ENCODE measurements at places on chromosomes 5 and 9.

GRCh38 chr5:38529955-38530646 is 26.3 kb downstream of the LIFR start:
- H3K27ac ChIP-seq, result no peak overlapping the region
- peaks cover 38% of the 10 kb centered on the region for H3K27me3 ChIP-seq
- no peaks in the 10 kb centered on the region for H3K36me3 ChIP-seq
- no peaks in the 10 kb centered on the region for H3K4me1 ChIP-seq
- H3K4me3 ChIP-seq, result no peak overlapping the region
- no peak for DNase-seq

DNA sequence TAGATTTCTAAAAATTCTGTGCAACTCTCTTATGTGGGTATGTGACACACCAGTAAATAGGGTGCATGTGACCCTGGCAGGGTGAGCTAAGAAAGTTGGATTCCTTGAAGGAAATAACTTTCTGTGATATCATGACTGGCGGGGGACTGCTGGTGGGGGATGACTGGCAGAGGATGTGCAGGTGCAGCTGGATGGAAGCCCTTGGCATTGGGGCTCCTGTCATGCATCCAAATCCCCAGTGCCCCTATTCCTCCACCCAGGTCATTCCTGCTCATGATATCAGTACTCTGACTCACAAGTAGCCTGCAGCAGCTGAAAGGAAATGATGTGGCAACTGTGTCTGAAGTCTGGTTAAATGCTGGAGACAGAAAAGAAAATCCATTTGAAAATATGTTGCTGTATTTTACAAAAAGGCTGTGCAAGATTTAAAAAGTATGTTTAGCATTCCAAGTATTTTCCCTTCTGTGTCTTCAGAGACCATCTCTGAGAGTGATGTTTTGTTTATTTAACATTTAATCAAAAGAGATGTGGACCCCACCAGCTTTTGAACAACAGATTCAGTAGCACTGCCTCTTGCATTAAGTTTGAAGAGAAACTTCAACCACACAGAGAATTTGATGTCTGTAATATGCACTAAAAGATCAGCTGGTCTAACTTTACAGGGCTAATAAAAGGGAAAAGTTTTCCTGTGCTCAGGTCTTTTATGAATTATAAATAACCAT is 17.9 kb upstream of the ZSWIM6 start:
- no peak overlapping the region for H3K4me3 ChIP-seq
- no peaks in the 10 kb centered on the region for H3K36me3 ChIP-seq
- no peak overlapping the region for H3K27ac ChIP-seq
- peaks cover 1% of the 10 kb centered on the region for H3K4me1 ChIP-seq
- peaks cover 40% of the 10 kb centered on the region for H3K27me3 ChIP-seq
- no peak for DNase-seq

DNA sequence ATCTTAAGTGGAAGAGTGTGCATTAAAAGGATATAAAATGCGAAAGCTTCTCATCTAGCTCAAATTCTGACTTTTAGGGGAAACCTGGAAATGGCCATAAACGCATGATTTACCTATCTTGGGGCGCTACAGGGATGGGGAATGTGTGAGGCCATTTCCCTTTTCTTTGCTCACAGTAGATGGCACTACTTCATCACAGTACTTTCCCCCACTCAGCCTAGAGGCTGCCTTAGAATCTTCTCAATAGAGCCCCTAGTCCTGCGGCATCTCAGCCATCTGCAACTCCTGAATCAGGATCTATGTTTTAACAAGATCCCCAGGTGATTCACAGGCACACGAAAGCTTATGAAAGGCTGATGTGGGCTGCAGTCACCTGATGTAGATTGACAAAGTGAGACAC is 110.8 kb downstream of the LHFPL2 start:
- peaks cover 36% of the 10 kb centered on the region for H3K27me3 ChIP-seq
- no peaks in the 10 kb centered on the region for H3K36me3 ChIP-seq
- no peak overlapping the region for H3K27ac ChIP-seq
- H3K4me1 ChIP-seq, result no peaks in the 10 kb centered on the region
- H3K4me3 ChIP-seq, result no peak overlapping the region

DNA sequence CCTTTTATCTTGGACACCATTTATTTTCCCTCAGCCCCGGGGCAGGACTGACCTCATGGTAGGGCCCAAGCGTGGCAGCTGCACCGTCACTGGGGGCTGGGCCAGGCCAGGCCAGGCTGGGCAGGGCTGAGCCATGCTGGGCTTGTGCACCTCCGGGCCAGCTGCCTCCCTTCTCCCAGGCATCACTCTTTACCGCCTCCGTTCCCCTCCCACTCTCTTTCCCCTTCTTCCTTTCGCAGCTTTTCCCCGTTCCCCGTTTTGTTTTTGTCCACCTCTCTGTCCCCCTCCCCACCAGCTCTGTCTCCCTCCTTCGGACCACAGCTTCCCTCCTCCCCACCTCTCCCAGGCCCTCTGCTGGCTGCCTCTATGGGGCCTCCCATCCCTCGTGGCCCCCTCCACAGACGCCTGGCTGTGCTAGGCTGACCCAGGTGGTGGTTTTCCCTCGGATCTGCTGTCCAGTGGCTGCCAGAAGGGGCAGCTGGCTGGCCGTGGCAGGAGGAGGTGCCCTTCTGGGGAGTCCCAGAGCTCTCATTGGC is 17.9 kb downstream of the FGF18 start:
- peaks cover 2% of the 10 kb centered on the region for H3K36me3 ChIP-seq
- no peaks in the 10 kb centered on the region for H3K27me3 ChIP-seq
- no peak for DNase-seq
- H3K4me1 ChIP-seq, result no peaks in the 10 kb centered on the region
- H3K4me3 ChIP-seq, result no peak overlapping the region

DNA sequence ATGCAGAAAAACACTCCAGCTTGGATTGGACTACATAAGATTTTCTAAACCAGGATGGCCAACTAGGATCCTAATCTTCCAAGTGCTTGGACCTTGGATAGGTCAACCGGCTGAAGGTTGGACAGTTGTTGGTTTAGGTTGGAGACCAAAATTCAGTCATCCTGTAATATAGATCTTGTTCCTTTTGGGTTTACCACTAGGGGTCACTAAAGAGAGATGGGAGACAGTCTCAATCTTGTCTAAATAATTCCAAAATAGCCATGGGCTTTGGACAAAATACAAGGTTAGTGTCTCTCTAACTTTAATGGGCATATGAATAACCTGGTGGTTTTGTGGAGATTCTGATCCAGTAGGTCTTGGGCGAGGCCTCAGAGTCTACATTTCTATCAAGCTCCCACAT is 148.7 kb upstream of the ERCC6L2 start:
- peaks cover 46% of the 10 kb centered on the region for H3K4me1 ChIP-seq
- DNase-seq, result no peak
- no peak overlapping the region for H3K4me3 ChIP-seq

DNA sequence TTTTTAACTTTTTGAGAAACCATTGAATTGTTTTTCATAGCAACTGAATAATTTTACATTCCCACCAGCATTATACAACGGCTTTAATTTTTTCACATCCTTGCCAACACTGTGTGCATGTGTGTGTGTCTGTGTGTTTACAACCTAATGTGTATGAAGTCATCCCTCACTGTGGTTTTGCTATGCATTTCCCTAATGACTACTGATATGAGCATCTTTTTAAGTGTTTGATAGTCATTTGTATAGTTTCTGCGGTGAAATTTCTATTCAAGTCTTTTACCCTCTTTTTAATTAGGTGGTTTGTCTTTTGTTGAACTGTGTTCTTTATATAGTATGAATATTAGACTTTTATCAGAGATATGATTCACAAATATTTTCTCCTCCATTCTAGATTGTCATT is 263.1 kb upstream of the COX7C start:
- no peaks in the 10 kb centered on the region for H3K4me1 ChIP-seq
- H3K4me3 ChIP-seq, result no peak overlapping the region
- no peaks in the 10 kb centered on the region for H3K36me3 ChIP-seq
- H3K27me3 ChIP-seq, result no peaks in the 10 kb centered on the region

DNA sequence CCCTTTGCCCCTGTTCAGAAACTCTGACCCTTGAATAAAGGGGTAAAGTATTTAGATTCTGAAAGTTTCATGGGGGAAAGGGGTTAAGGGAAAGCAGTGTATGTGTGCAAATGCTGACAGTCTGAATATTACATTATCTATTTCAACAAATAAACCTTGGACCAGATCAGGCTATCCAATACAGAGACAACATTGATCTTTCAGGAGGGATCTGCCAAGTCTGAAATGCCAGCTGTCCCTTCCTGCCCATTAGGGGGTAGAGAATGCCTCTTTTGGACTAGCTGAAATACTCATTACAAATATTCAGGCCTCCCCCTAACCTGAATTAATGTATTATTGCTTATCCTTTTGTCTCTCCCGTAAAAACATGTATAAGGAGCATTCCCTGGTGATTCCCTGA is 219.5 kb downstream of the NR3C1 start:
- no peaks in the 10 kb centered on the region for H3K27me3 ChIP-seq
- H3K36me3 ChIP-seq, result peaks cover 6% of the 10 kb centered on the region
- peak overlapping the region; percentile 78 for H3K27ac ChIP-seq
